ENCODE measurements at places on chromosomes 12 and 14.

DNA sequence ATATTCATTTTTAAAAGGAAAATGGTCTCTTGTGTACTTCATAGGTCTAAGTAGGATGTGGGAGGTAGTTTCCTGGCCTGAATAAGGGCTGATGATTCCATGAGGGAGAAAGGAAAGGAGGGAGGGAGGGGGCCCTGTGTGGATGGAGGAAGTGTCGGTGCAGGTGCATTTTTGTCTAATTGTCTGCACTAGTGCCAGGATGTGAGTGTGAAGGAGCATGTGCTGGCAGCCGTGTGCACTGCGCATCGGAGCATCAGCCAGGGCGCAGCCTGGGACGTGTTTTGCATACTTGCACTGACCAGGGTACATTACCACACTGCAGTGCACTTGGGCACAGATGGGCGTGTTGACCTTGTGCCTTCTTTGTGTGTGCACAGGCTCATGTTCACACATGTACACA is 29.2 kb downstream of the SMUG1 start:
- no peak for DNase-seq

- no peak for DNase-seq
Observed at GRCh38 chr14:64983439-64984310, 3.0 kb upstream of the FNTB start.

- DNase-seq = no peak
Observed at GRCh38 chr14:90785471-90785870, 30.8 kb downstream of the TTC7B start.

DNA sequence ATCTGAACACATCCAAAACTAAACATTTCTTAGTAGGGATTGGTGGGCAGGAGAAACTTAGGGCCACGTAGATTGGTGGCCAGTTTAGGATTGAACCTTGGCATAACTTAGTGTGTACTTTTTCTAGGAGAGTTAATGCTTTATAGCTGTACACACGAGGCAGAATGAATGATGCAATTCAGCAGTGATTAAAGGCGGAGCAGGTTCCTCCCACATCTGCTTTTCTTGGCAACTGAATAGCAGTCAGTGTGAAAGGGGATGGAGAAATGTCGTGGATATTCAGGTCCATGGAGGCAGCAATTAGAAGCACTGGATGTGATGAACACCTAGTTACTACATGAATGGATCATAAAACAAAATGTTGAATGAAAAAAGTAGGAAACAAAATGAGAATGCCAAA is 493.8 kb downstream of the FUT8 start:
- DNase-seq = no peak

DNA sequence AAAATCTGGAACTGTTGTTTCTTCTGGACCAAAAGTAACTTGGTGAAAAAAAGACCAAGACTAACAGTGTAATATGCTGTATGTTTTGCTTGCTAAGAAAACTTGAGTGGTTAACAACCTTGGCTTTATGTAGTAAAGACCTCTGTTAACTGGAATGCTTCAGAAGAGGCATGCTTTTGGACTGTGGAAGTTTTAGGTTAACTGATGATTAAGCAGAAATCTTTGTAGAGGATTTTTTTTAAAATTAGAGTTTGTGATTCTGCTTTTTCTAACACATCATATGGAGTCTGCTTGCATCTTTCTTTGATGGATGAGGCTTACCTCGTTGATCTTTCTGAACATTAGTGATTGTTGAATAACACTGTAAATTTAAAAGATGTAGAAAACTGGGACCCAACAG is 17.5 kb downstream of the PELI2 start:
- no peak for DNase-seq

DNA sequence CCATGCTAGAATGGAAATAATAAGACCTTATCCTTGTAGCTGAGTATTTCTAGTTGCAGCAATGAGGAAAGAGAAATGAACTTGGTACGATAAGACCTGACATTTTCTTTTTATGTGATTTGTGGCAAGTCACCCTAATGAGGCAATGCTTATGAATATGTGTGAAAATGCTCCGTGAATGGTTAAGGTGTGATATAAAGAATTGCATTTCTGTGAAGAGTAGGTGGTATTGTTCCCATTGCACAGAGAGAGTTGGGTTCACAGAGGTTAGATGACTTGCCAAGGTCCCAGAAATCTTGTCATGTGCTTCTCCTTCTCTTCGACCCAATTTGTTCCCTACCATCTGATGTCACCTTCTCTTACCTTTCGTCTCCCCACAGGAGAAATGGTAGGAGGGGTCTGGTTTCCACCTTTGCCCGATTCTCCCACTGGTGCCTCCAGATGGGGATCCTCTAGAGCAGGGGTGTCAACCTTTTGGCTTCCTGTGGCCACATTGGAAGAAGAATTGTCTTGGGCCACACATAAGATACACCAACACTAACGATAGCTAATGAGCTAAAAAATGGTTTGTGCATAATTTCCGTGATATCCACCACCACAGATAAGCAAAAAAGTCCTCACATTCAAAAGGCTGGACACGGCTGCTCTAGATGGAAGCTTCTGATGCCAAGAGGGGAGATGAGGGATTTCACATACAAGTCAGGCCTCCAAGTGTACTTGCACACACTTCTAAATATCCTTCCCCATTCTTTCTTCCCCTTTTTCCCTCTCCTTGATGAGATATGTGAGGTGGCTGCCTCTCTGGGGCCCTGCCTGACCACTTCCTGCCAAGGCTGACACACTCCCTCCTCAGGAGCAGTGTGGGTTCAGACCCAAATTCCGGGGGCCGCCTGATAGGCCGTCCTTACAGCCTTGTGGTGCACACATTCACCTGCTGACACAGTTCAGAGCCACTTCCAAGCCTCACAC is 96.1 kb downstream of the PLXNC1 start:
- no peak for DNase-seq

DNA sequence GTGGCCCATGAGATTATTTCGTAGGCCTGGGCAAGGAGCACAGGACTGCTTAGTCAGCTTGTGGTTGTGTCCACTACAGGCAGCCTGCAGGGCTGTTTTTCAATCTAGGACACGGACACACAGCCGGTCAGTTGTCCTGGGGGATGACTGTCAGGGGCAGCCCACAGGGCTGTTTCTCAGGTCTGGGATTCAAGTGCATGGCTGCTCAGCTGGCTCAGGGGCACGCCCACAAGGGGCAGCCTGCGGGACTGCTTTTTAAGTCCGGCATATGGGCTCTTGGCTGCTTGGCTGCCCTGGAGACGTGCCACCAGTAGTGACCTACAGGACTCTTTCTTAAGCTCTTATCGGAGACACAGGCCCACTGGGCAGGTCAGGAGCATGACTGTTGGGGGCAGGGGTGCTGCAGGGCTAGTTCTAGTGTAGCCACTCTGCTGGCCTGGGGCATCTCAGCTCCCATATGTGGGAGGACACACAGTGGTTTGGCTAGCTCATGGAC is 26.6 kb upstream of the GTF2A1 start:
- DNase-seq = peak; percentile 54

DNA sequence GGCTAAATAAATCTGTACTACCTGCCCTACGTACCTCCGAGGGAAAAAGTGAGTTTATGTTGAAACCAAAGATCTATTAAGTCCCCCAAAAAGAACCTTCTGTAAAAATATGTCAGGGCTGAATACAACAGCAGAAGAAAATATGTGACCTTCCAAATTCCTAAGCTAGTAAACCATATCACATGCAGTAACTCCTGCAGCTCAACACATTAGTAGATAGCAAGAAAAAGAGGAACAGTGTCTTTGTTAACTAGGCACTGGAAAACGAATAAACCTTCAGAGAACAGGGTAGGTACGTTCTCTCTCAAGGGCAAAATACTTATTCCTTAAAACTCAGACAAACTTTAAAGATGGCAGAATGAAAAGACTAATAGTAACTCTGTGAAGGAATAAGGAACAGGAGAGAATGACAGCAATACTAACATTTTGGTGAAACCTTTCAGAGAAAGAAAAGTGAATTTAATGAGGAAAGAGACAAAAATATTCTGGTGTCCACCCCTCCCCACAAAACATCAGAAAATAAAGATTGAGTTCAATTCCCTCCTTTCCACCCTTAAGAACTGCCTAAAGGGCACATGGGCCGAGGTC is 18.0 kb downstream of the CBX5 start:
- no peak for DNase-seq

DNA sequence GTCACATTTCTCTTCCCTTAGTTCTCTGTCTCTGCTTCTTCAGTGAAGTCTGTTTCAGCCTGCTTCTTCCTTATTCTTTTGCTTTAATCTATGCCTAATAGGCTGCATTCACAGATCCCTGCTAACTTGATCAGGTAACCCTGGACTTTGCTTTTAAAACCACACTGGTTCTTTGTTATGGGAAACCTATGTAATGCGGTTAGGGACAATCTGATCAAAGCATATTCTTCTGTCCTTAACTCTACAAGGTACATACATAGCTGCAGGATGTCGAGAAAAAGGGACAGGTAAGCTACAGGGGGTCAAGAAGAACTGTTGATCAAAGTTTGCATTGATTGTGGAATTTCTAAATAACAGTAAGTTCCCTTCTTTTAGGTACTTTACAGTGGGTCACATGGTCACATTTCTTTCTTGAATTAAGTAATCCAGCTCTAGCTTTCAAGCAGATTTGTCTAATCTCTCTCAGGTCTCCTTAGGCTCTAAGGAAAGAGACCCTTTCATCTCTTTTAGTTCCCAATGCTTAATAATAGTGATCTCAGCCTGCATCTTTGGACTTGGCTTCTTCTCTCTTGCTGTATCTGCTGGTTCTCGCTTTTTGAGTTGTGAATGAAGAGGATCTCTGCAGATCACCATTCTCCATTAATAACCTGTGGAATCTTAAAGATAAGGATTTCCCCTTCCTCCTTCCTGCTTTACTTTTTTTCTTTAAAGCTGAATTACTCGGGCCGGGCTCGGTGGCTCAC is 3.8 kb downstream of the COPZ1 start:
- DNase-seq = no peak

GRCh38 chr14:67335781-67336180 is 23.8 kb downstream of the ATP6V1D start:
- DNase-seq = peak; percentile 37

GRCh38 chr12:62749586-62749985 is 185.4 kb downstream of the PPM1H start:
- DNase-seq = no peak

DNA sequence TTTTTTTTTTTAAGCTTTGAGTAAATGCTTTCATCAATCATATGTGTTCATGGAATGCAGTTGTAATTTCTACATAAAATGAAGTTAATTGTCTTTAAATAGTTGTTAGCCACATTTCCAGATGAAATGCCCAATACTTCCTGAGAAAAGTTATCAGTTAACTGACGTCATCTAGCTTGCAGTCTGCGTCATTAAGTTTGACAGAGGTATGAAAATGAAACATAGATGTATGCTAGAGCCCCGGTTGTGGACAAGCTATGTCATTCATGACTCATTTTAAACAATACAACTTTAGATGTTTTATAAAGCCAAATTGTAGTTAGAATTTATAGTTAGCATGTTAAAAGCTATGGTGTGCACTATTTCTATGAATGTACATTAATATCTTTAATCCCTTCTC is 90.7 kb downstream of the PLEKHA5 start:
- peak; percentile 27 for DNase-seq

- no peak for DNase-seq
Observed at GRCh38 chr12:121490401-121491281, 90.2 kb downstream of the KDM2B start.

DNA sequence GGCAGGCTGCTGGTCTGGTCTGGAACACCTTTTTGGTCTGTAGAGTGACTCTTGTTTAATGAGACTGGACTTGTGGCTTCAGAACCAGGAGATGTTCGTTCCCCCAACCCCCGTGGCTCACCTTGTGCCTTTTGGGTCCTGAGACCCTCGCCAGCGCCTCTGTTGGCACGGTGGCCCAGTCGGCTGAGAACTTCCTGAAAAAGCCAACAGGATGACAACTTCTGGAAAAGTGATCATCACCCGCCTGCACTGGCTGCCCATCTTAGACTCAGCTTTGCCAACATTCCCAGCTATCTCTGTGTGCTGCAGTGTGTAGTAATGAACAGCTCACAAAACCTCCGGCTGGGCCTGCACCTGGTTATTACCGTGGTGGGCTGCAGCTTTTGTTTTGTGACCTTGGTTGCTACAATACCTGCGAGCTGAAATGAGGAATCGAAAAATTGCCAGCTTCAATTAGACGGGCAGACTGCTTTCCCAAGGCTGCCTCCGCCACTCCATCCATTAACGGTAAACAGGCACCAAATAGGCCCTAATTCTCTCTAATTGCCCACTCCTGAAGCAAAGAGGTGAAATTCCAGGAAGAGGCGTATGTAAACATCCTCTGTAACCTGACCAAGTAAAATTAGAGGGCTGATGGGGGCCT is 16.0 kb downstream of the MEG3 start:
- no peak for DNase-seq

GRCh38 chr14:58954901-58955861 is 233.3 kb upstream of the DAAM1 start:
- no peak for DNase-seq

DNA sequence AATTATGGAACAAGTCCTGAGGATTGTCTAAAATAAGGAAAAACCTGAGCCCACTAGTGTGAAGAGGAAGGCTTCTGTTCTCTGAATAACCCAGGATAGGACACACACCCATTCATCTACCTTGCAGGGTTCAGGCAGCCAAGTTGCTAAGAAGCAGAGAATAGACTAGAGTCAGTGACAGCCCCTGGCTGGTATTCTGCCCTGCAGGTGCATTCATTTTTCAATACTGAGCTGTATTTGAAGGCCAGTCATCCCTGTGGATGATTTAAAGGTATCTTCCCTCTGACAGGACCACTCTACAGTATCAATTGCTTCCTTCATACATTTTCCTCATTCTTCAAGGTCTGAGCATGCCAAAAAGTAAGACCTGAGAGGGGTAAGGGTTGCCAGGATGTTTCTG is 22.9 kb downstream of the WNT5B start:
- no peak for DNase-seq

- no peak for DNase-seq
Observed at GRCh38 chr14:94109915-94110250, 653 bp upstream of the IFI27 start.

DNA sequence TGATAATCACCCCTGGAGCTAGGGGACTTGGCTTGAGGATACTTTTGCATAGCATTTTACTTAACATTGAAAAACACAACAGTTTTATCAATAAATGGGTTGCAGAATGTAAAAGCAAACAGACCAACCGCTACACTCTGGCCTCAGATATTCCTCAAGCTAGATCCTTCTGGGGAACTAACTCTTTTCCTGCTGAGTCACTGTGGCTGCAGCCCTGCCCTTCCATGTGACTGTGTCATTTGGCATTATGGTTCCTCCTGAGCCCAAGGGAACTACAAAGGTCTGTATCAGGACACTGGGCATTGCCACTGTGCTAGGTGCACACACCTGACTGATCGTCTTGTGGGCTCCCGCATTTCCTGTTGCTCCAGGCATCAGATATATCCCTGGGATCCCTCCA is 56.6 kb downstream of the TTC9 start:
- DNase-seq = peak; percentile 59

- peak; percentile 87 for DNase-seq
Observed at GRCh38 chr14:73829526-73830431, 21.9 kb upstream of the PTGR2 start.

- DNase-seq = no peak
Observed at GRCh38 chr12:89965993-89966392, 257.4 kb upstream of the ATP2B1 start.
